Fibroblast of skin of right quadriceps (primary cell): ENCODE measurements at places on chromosomes 3 and 15.

DNA sequence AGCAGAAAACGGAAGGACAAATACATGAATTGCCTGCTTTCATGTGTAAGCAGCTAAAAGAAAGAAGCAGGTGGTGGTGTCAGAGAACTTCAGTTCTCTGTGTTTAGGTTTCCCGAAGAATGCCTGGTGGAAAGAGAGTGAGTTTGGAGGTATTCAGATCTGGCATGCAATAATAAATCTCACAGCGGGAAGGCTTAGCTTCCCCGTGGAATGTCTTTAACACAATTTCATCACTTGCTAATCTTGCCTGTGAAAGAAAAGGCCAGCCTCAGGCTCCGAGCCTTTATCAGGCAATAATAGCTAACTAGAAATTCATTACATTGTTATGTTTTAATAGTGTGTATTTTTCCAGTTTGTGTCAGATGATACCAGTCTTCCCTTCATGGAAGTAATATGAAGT, 220.3 kb downstream of the PDZRN3 start:
- peak; percentile 28 for DNase-seq

- no peak for DNase-seq
These were observed 363.9 kb upstream of the SUCLG2 start for GRCh38 chr3:68018275-68018674.

- DNase-seq: peak; percentile 5
These were observed 26.6 kb downstream of the GP9 start for GRCh38 chr3:129087138-129087702.

DNA sequence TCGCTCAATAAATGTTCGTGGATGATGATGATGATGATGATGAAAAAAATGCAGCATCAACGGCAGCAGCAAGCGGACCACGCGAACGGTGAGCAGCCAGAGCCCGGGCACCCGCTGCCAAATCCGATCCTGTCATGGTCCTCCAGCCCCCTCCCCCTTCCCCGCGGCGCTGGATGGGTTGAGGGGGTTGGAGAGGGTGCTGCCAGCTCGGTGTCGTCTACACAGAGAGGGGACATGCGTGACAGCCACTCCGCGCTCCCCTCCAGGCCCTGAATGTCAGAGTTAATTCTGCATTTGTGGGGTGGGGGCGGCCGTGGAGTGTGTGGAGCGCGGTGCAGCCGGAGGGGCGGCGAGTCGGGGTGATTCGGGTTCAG, 722 bp downstream of the CACNA1D start:
- DNase-seq: no peak

GRCh38 chr3:54968546-54969172, 40.8 kb upstream of the LRTM1 start:
- DNase-seq: peak; percentile 72

DNA sequence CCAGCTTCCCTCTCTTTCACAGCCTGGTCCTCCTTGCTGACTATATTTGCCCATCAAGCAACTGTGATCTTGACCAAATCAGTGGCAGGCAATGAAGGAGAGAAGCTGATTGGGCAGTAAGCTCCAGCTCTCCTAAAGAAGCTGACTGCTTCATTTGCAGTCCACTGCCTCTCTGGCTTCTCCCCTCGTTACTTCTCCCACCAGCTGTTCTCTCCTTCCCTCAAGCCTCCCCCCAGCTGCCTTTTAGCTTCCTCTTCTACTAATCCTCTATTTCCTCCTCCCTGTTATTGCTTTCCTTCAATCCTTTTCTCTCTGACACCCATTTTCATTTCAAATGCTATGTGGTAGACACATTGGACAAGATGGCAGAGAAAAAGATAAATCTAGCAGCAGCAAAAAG, 474.7 kb upstream of the UBE2E2 start:
- no peak for DNase-seq

DNA sequence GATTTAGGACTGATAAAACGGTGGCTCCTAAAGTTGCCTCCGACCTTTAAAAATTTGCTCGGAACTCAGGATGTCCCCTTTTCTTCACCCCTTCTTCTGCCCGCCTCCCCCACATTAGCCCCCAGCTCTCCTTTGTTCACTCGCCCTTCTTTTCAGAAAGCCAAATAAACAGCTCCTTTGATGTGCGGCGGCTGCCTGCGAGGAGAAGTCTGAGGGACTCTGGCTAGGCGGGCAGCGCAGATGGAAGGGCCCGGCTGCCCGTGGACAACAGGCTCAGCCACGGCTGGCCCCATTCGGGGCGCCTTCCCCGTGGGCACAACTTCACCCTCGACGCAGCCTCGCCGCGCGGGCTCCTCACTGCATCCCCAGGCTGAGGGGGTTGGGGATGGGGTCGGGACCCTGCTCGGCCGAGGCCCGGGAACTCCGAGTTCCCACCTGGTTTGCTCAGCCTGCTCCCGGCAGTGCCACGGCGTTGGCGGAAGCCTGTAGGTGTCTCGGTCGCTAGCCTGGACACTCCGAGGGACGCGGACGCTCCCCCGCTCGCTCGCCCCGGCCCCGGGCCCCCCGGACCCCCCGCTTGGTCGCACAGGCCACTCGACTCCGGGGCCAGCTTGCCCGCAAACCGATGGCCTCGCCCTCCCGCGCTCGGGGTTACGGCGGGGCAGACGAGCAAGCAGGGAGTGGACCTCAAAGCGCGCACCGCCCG, 897 bp upstream of the TLE3 start:
- peak; percentile 21 for DNase-seq

DNA sequence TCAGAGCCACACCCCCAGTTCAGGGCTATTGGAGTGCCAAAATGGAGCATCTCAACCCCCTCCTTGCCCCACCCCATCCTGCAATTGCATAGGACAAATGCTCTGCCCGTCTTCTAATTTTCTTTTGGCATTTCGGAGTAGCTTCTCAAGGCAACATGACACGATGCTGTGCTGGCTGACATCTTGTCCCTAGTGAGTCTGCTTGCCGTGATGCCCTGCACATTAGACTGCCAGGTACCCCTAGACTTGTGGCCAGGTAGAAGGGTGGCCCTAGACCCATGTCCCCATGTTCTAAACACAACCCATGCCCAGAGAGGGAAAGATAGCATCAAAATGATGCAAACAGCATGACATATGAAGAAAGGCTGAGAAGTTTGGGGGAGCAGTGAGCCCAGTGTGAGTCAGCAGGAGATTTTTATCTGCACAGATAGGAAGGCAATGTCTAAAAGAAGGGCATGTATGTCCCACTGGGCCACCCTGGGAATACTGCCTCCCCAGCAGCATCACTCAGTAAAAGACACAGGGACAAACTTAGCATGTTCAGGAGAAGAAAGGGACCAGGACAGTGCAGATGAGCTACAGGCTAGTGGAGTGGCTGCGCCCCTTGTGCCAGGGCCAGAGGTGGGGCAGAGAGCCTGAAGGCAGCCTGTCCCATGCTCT, 36.8 kb downstream of the CA12 start:
- DNase-seq: peak; percentile 65

DNA sequence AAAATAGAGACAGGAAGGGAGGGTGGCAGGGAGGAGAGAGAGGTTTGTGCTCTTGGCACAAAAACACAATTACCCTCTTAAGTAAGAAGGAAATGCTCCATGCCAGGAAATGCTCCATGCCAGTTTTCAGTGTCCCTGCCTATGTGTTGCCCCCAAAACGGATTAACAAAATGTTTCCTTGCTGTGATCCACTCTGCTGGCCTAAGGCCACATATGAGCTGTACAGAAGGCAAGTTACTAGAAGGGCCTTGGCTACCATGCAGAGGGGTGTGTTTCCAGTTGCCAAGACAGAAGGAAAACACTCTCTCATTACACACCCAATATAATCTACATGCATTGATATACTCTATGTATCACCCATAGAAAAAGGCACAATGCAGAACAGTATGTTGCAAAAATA, 98.2 kb upstream of the PTPRG start:
- no peak for DNase-seq

DNA sequence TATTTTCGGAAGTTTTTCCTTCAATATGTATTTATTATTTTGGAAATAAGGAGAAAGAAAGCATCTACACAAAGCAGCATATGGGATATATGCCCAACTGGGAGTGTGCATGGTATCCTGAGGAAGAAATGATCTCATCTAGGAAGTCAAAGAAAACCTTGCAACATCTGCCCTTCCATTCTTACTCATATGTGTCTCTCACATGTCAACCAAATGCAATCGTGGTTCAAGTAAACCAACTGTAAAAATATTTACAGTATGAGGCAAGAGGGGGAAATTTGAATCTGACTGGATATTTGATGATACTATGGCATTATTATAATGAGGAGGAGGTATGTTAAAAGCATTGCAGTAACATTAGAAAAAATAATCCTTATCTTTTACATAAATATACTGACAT, 3.2 kb upstream of the SCG3 start:
- no peak for DNase-seq

DNA sequence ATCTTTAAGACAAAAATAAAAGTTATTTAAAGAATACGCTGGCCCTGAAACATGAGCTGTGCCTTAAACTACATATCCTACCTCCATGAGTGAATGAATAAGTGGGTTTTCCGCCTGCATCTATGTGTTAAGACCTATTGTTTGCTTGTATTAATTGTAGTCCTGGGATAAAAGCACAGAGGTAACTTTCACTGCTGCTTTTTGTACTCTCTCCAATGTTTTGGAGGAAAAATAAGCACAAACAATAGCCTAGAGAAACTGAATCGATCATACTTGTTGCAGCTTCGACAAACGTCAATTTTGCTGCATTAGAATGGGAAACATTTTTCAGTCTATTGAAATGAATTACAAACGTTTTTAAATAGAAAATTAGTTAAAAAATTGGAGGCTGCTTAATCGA, 1.3 kb upstream of the CTNNB1 start:
- DNase-seq: no peak

DNA sequence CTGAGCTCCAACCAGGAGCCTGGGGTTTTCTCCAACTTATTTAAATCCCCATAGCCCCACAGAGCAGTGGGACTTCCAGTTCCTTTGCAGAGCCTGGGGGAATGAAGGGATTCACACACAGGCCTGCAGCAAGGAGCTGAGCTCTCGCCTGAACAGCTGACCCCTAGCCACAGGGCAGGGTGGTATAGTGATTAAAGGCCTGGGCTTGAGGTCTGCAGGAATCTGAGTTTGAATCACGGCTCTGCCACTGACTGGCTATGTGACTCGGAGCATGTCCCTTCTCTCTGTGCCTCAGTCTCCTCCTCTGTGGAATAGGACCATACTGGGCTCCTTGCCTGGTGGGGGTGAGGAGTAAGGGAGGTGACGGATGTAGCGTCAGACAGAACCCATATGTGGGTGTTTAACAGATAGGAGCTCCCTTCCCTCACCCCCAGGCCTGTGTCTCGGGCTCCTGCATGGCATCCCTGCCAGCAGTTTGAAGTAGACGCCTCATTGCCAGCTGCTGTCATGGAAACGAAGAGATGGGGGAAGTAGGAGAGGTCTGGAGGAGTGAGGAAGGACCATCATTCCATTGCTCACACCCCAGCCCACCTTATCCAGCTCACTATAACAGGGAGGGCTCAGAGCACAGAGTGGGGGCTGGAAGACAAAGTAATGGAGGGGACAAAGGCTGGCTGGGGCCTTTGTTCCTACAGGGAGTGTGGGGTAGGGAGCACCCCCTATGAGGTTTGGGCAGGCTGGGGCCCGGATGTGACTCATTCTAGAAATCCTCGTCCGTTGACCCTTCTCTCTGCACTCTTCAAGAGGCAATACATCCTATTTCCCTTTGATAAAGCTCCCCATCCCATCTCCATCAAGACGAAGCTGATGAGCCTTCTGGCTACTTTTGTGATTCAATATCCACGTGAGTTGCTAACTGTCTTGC, 14.8 kb downstream of the HRH1 start:
- DNase-seq: no peak

DNA sequence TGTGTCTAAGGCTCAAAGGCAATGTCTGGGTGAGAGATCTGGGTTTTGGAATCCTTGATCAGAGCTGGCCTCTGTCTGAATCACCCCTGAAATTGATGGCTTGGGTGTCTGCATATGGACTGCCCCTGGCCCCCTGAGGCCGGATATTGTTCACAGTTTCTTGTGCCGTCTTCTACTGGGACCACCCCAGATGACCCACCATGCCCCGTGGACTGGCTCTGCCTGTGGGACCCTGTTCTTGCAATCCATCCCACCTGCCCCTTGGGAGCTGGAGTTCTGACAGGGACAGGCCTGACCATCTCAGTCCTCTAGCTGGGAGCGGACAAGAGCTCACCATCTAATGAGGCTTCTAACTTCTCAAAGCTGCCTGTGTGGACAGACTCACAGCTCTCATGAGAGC, 119.9 kb downstream of the FAM43A start:
- no peak for DNase-seq

GRCh38 chr15:70385711-70386110, 288.0 kb upstream of the TLE3 start:
- no peak for DNase-seq

- peak; percentile 25 for DNase-seq
These were observed 47.8 kb downstream of the PCSK6 start for GRCh38 chr15:101441696-101442095.

GRCh38 chr15:21260966-21261395, 179.3 kb downstream of the POTEB3 start:
- no peak for DNase-seq

DNA sequence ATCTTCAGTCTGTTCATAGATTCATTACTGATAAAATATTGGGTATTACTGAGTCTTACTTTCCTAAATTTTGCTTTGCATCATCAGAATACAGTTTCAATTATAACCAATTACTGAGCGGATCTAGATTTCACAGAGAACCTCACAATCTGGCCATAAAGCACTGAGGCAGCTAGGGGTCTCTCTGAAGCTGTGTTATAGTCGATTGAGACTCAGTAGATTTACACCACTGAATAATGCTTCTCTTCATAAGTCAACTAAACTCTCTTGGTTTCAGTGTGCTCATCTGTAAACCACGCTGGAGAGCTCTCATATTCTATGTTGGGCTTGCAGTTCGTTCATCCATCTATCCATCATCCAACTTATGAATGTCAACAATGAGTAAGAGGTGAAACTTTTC, 180.6 kb downstream of the GREM1 start:
- DNase-seq: no peak

DNA sequence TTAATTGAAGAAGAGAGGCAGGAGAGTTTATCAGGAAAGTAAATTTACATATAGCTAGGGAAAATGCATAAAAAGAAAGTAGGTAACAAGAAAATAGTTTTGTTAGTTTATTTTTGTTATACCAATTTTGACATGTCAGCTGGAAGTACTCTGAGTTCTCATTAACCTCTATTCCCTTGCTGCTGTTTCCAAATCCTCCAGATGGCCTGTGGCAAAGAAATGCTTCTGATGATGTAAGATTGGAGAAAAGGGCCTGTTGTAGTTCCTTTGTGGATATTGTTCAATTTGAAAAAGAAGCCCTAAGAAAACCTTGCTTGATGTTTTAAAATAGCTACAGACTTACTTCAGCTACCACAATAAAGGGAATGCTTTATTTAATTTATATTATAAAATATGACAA, 192.9 kb upstream of the SLITRK3 start:
- peak; percentile 5 for DNase-seq

- DNase-seq: no peak
These were observed 47.7 kb downstream of the UMPS start for GRCh38 chr3:124777762-124778470.

DNA sequence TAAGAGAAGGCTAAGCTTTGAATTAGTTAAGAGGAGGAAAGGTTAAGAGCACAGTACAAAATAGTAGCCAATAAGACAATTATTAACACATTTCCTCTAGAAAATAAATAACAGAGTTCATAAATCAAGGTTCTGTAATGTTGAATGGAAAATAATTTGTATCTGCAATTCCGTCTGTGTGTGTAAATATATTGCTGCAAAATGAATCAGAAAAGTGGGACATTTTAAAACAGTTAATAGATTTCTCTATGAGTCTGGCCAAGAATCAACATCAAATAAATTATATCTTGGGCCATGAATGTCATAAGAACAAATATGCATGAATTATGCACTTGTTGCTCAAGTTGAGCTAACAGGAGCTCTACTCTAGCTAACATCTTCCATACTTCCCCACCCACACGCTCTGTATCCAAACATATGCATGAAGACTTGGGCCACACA, 14.2 kb upstream of the SUCNR1 start:
- no peak for DNase-seq
